KBM-7 (cell line): ENCODE measurements at places on chromosomes 7 and 10.
A peak's percentile ranks its signal among the peaks of the same experiment; 100 is the strongest.

GRCh38 chr10:36491926-36492325 lies 633.5 kb upstream of the ANKRD30A start:
- no peak for DNase-seq

DNA sequence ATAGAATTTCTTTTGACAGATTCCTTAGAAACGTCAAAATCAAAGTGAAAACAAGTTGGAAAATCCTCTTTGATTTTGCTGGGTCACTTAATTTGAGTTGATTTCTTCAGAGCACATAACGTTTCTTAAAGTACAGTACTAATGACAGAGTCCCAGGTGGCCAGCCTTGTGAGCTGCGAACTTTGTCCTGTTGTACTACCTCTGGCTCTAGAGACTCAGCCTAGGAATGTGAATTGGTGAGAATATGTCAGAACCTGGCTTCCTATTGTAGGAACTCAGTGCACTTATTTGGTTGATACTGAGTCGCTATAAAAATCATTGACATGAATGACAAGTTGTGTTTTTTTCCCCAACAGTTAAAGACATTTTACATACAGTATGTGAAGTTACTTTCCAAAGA lies 20.2 kb downstream of the SDK1 start:
- DNase-seq = no peak

GRCh38 chr10:51510231-51510630 lies 189.2 kb downstream of the CSTF2T start:
- DNase-seq = no peak

DNA sequence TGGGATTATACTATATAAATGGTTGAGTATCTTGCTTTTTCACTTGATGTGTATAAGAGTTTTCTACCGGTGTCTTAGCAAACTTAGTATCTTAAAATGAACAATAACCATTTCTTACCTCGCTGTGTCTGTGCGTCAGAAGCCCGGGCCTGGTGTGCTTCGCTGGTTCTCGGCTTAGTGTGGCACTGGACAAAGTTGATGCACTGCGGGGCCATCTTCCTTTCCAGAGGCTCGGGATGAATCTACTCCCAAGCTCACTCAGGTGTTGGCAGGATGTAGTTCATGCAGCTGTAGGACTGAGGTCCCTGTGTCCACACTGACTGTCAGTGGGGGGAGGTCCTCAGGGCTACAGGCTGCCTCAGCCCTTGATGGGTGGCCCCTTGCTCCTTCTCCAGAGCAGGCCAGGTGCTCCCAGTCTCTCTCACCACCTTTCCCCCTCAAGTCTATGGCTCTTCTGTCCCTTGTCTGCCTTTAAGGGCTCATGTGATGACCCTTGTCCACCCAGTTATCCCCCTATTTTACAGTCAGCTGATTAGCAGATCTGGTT lies 227.8 kb downstream of the GLRX3 start:
- no peak for DNase-seq

- no peak for DNase-seq
Measured at GRCh38 chr10:43299579-43299978, 32.7 kb upstream of the RASGEF1A start.

DNA sequence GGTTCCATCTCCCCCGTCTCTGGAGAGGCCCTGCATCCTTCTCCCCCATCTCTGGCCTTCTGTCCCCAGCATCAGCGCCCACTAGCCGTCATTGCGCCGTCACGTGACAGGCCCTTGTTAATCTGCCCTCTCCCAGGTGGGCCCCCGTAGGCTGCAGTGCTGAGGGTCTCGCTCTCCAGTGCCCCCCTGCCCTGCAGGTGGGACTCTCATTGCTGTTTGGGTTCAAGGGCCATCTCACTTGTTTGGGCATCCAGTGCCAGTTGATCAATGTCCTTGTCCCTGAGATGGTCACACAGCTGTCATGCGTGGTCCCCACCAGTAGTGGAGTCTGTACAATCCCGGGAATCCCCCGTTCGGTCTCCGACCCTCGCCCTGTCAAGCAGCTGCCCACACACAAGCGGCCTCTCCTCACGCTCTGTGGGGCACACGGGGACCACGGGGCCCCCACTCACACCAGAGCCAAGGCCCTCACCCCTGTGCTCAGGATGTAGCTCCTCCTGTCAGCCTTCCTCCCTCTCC lies 114.0 kb downstream of the INPP5A start:
- no peak for DNase-seq

DNA sequence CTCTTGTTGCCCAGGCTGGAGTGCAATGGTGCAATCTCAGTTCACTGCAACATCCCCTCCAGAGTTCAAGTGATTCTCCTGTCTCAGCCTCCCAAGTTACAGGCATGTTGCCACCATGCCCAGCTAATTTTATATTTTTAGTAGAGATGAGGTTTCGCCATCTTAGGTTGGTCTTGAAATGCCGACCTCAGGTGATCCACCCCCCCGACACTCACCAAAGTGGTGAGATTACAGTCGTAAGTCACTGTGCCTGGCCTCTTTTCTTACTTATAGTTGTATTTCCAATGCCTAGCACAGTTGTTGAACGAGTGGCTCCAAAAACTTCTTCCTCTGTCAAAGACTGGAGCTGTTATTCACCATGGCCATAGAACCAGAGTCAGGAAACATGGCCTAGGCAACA lies 6.7 kb downstream of the RNF216 start:
- DNase-seq = no peak

DNA sequence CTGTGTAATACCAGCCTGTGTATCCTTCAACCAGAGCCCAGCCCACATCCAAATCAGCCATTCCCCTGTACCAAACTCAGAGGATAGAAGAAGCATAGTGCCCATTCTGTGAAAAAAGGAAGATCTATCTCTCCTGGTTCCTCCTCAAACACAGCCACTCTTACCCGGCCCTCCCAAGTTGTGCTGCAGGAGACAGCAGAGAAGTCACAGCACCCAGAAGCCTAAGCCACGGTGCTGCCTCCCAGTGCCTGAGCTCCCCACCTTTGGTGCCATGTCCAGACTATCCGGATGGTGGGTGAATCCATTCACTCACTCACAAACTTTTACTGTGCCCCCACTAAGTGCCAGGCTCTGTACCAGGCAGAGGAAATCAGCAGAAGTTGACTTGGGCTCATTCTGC lies 166.0 kb upstream of the ZMIZ1 start:
- no peak for DNase-seq

GRCh38 chr7:101555921-101556275 lies 73.2 kb downstream of the MYL10 start:
- no peak for DNase-seq

GRCh38 chr7:100791881-100792666 lies 35.2 kb downstream of the EPHB4 start:
- DNase-seq = no peak

- no peak for DNase-seq
Measured at GRCh38 chr10:62627983-62628382, 176.5 kb upstream of the ADO start.

DNA sequence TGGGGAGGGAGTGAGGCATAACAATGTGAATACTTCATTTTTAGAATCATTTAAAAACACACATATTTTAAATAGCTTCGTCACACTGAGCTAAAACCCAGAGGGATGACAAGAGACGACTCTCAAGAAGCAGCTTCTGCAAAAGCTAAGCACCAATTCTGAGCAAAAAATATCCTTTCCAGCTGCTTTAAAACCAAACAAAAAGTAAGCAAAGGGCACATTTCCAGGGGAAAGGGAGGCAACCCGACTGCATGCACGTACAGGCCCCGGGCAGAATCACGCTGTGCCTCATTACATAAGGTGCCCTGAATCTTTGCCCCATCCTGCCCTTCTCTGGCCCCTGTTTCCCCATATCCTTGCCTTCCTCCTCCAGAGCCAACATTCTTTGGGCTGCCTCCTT lies 78.4 kb downstream of the DGKI start:
- no peak for DNase-seq

GRCh38 chr7:122847871-122848473 lies 38.3 kb downstream of the CADPS2 start:
- DNase-seq = no peak

DNA sequence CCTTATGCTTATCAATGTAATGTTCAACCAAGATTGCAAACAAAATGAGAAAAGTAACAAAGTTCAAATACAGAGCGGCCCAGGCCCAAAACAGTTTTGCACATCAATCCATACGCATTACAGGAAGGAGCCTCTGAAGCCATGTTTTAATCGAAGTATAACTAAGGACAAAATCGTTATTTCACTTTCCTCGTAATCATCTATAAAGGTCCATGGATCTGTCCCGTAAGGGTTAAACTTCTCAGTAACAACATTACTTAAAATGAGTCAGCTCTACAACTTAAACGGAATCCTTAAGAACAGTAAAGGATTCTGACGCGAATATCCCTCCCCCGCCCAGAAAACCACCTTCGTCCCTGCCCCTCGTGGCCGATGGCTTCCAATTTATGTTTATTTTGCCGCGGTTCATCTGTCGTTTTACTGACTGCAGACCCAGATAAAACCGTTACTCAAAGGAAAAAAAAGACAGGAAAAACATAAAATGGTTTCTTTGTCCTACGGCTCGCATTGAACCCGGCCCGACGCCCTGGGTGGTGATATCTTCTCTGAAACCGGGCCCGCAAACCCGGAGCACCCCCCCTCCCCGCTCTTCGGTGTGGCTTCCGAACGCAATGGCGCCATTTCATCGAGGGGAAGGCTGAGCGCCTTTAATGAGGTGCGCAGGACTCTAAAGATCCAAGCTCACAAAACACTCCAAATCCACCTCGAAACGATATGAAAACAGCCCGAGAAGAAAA lies 1.1 kb downstream of the HNRNPA2B1 start:
- DNase-seq = peak; percentile 80

GRCh38 chr7:738723-739454 lies 11.8 kb upstream of the PRKAR1B start:
- DNase-seq = no peak

- no peak for DNase-seq
Measured at GRCh38 chr10:20088061-20088701, 271.9 kb downstream of the PLXDC2 start.

DNA sequence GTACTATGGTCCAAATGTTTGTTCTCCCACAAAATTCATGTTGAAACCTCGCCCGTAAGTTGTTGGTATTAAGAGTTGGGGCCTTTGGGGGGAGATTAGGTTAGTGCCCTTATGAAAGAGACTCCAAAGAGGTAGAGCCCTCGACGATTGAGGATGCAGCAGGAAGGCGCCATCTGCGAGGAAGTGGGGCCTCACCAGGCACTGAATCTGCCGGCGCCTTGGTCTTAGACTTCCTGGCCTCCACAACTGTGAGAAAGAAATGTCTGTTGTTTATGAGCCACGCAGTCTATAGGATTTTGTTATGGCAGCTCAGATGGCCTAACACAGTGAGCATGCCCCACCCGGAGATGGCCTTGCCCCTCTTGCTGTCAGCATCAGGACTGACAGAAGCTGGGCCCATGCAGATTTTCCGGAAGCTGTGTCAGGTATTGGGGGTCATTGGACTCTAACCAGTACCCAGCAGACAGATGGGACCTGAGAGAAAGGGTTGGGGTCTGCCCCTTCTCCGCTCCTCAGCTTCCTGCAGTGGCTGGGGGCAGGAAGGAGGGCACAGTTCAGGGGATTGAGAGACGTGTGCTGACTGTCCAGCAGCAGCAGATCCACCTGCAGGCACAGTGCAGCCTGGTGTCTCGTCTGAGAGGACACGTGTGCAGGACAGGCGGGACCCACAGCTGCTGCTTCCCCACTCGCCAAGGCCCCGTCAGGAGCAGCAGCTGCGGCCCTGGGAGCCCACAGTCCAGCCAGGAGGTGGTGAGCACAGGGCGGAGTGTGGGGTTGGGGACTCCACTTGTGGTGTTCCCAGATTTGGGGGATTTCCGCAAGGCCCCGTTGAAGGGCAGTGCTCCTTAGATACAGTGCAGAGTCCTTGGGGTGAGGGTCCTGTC lies 47.8 kb downstream of the MGMT start:
- no peak for DNase-seq

- no peak for DNase-seq
Measured at GRCh38 chr10:93074597-93075368, 1.1 kb downstream of the CYP26A1 start.

DNA sequence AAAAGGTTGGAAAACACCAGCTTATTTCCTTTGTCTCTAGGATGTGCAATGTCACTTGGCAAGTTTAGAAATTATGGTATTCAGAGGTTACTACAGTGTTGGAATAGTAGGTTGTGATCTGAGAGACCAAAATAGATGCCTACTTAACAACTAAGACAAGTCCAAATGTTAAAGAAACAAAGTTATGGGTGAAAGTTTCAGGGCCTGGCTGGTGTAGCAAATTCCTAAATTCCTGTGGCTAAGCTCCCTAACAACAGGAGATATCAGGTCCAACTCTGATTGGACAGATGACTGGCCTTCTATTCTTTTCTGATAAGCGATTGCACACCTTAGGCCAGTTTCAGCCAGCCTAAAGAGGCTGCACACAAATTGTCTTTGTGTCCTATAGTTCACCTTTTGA lies 873.5 kb downstream of the REEP3 start:
- DNase-seq = no peak

GRCh38 chr10:96453856-96454583 lies 59.7 kb downstream of the TLL2 start:
- no peak for DNase-seq

DNA sequence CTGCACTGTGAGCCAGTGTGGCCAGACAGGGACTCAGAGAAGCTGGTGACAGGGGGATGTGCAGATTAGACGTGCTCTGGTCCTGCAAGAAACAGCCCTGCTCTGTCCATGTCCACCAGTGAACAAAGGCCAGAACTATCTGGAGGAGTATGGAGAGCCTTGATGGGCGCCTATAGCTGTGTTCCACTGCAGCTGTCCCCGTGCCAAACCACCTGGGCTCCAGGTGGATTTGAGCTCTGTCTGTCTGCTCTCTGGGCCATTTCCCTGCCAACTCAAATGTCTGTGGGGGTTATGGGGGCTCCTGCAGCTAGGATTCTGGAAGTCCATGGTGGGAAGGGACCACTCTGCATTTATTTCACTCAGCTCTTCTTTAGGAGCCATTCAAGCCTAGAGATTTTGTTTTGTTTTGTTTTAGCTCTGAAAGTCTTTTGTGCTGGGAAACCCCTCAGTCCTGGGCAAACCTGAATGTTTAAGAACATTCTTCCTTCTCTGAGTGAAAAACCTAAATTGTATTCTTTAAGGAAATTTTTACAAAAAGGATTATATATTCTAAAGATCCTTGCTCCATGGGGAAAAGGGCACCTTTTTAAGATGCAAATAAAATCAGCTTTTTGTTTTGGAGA lies 1039.5 kb upstream of the SORCS1 start:
- DNase-seq = no peak

DNA sequence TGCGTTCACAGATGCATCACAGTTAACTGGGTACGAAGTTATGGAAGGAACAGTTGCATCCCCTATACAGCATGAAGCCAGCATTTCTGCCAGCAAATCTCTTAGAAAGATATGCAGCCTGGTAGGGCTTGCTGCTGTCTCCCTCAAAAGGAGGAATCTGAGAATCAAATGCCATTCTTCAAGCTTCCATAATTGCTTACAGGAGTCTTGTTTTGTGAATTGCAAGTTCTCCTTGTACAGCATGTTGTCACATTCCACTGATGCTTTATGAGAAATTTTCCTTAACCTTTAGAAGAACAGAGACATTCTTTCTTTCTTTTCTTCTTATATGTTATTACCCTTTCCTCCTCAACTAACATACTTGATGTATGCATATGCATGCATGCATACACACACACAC lies 134.6 kb downstream of the CHRM2 start:
- DNase-seq = no peak
